Head of caudate nucleus (tissue), 42 donors: ENCODE measurements at places on chromosomes 4 and X.

DNA sequence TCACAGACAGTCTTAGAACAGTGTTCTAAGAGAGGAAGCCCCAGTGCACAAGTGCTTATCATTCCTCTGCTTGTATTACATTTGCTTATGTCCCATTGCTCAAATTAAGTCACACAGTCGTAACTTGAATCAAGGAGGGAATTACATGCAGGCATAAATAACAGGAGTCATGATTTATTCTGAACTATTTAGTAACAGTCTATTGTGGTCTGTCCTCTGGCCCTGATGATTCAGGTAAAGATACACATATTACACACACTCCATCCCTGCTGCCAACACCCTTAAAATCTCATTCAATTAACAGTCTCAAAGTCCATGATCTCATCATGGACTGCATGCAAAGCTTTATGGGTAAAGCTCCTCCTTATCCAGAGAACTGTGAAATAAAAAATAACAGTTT is 60.1 kb downstream of the GRIA2 start:
- no peak for DNase-seq

- no peak for DNase-seq
Measured at GRCh38 chr4:186778134-186778533, 54.5 kb upstream of the FAT1 start.

DNA sequence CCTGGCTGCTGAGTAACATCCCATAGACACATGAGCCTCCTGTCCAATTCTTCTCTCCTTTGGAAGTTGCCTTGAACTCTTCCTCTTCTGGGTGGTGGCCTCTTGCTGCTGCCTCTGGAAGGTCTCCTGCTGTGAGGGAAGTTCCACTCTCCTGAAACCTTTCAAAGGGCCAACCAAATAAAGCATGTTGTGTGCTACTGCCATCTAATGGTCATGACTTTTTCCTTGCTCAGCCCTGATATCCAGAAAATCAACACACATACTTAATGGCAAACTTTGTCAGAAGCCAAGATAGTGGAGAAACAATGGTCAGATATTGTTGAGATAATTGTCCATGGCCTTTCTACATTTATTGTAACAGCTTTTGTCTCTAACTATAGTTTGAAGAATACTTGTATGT is 19.1 kb upstream of the ZXDA start:
- no peak for DNase-seq

DNA sequence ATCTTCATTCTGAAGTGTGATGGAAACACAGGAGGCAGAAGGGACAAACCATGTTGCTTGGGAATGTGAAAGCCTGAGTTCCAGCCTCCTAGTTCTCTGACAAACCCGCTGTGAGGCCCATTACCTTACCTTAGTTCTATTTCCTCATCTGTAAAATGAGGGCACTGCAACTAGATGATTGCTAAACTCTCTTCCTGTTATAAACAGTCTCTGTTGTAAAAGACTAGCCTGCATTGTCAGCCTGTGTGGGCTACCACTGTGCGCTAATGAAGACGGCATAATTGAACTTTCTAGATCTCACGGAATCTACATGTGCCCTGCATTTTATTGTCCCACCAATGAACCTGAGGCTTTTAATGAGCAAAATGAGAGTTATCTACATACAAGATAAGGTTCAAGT is 147.2 kb downstream of the AFF2 start:
- no peak for DNase-seq

GRCh38 chr4:165991325-165992180 is 118.5 kb downstream of the TLL1 start:
- DNase-seq = no peak
